ENCODE measurements at places on chromosomes 2 and 18. TPM values are rescaled to one million over a fixed set of nuclear protein-coding genes. Genes with fewer than 3 reads are reported as not detected.

The RAB27B gene
- total RNA-seq, result 4.6 TPM

The ZNF804A gene
- 0.99 TPM for total RNA-seq

The C2orf80 gene
- total RNA-seq, result not detected

The REG3A gene
- not detected for total RNA-seq

The DYNAP gene
- total RNA-seq, result not detected

The DSG1 gene
- 0.06 TPM for total RNA-seq

The CCBE1 gene
- total RNA-seq, result 30.7 TPM
